ENCODE measurements at places on chromosomes 11 and 22.

- no peak for DNase-seq
Measured at GRCh38 chr11:19743622-19744021, 31.0 kb downstream of the NAV2 start.

GRCh38 chr22:37515901-37516300 is 3.3 kb downstream of the CARD10 start:
- DNase-seq, result no peak

- DNase-seq, result no peak
Measured at GRCh38 chr11:15937601-15938120, 418.7 kb downstream of the SOX6 start.

DNA sequence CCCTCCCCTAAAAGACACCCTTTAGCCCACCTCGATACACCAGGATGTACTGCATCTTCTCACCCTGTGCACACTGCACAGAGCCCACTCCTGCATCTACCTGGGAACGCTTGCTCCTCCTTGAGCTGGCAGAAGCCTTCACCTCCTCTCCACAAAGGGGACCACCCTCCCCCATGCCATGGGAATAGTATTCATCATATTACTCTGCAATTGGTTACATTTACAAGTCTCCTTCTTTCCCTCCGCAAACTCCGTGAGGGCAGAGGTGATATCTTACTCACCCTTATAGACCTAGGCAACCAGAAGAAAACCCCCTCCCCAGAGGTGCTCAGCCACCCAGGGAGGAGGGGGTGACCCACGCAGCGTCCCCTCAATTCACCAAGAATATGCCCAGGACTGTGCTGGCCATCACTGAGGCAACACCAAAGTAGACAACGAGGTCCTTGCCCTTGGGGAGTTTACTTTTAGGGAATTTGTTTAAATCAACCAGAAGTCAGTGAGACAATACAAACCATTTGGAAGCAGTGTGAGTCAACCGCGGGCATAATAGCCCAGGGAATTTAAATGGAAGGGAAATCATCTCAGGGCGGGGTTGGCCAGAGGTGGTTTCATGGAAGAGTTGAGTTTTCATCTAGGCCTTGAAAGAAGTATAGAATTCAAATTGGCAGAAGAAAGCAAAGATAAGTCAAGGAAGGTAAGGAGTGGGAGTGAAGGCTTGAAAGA is 214.5 kb downstream of the BARX2 start:
- no peak for DNase-seq

DNA sequence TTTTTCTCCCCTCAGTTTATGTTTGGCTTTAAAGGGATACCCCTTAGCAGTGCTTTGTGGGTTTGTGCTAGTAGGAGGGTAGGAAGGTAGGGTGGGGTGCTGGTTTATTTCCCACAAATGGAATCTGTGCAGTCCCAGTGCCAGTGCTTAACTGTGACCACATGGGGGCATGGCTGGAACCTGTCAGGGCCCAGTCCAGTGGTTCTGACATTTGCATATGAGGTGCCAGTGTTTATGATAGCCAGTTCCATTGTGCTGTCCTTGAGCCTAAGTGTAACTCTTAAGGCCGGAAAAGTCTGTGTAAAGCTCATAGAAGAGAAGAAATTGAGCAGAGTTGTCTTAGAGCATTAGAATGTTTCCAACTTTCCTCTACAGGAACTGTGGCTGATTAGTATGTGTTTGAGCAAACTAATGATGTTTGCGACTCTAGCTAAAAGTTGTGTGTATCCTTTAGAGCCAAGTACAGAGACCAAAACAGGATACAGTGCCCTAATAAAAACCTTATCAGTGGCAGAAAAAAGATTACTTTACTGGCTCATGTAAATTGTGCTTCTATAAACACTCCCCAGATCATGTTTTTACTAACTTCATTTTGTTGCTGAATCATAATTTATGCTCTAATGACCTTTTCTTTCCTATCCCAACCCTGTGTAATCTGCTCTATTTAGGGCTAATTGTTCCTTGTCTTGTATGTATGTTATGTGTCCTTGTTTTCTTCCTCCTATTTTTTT is 38.1 kb downstream of the DIXDC1 start:
- no peak for DNase-seq
